GM18507 (cell line): ENCODE measurements at places on chromosomes 2 and 18.

- DNase-seq = no peak
Observed at GRCh38 chr18:3982541-3982940, 472.6 kb downstream of the DLGAP1 start.

DNA sequence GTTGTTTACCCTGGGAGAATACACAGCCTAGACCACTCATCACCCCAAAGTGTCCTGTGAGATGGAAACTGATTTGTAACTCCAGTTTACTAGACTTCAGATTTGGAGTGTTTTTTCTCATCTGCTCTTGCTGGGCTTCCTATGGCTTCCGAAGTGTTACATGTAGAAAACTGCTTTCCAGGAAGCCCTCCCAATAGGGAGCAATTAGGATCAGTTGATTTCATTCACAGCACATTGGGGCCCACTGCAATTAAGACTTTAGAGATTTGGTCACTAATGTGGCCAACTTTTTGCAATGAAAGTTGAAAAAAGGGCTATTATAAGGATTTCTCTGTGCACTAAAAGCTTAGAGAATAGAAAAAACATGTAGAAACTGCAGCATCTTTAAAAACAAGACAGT is 656.6 kb upstream of the CHAC2 start:
- DNase-seq = no peak

GRCh38 chr18:76495435-76496193 is 572 bp upstream of the ZNF516 start:
- DNase-seq = no peak

DNA sequence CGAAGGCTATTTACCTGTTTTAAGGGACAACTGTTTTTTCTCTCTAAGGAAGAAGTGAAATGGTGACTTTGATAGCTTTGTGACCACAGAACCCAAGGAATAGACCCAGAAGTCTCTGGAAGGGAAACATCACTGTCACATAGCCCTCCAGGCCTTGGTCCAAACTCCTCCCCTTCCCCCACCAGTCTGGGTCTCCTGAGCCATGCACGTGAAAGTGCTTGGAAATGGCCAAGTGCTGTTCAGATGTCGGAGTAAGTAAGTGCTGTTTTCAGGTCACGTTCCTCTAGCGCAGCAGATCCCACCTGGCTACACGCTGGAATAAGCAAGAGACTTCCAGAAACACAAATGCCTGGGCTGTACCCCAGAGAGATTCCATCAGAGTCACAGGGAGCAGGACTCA is 73.0 kb upstream of the AFF3 start:
- DNase-seq = no peak

GRCh38 chr2:193199322-193199721 is 1004.6 kb upstream of the TMEFF2 start:
- DNase-seq = no peak

- no peak for DNase-seq
Observed at GRCh38 chr2:118683460-118683859, 164.0 kb downstream of the EN1 start.

DNA sequence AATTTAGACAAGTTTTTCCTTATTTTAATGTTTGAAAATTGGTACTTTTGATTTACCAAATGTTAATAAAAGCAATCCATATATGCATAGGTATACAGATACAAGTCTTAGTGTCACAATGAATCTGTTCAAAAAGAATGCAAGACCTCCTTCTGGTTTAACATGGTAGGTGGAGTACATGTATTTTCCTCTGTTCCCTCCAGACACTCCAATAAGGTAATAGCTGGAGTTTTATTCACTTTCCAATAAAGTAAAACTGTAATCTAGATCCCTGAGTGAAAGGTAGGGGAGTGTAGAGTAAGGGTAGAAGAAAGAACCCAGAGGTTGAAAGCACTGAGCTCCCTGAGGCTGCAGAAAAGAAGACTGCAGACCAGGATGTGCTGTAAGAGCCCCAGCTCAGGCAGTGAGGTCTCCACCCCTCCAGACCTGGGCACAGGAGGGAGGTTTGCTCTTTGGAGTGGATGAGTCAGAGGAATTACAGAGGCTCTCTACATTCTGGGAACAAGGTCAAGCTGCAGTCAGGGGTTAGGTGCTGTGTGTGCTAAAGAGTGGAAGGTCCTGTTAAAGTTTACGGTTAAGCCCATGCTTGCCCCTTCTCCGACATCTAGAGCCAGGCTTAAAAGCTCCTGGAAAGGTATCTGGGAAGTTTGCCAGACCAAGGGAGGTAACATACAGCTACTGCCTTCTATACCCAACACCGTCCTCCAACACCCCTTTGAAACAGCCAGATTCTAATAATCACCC is 27.6 kb upstream of the STAT1 start:
- no peak for DNase-seq
